ENCODE measurements at places on chromosomes 5 and 9.

- no peak for DNase-seq
Observed at GRCh38 chr5:87300176-87300575, 32.5 kb downstream of the RASA1 start.

- peak; percentile 42 for DNase-seq
Observed at GRCh38 chr5:671459-672328, 21.5 kb downstream of the TPPP start.

DNA sequence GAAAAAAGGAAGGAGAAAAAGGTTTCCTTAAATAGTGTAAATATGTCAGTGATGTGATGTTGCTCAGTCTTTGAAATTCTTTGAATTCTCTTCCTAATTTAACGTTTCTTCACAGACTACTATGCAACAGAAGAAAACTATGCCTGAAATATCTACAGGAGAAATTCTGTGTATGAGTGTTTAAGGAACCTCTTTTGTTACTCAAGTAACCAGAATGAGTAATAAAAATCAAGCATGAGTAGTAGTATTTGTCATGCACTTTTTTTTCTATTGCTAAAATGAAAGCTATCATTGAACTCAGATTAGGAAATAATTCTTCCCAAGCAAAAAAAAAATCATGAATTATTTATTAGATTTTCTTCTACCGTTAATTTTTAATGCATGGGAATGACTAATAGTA lies 20.3 kb upstream of the THG1L start:
- DNase-seq: no peak

GRCh38 chr5:172177176-172177575 lies 10.8 kb downstream of the STK10 start:
- DNase-seq: no peak

- no peak for DNase-seq
Observed at GRCh38 chr9:109708451-109708945, 71.5 kb upstream of the PALM2AKAP2 start.

DNA sequence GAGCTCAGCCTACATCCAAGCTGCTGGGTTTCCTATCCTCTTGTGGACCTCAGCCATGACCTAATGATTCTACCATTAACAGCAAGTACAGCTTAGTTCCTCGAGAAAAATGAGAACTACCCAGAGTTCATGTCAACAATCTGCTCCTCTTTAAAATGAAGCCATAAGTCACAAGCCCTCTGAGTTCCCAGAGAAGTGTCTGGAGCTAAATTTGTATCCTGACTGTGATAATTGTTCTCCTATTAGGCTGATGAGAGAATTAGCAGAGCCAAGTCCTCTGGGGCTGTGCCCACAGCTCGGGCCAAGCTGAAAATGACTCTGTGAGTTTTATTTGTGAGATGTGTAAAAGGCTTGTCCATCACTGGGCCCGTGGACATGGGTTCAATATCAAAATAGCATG lies 145.1 kb upstream of the SMIM23 start:
- no peak for DNase-seq

- no peak for DNase-seq
Observed at GRCh38 chr9:133518200-133518599, 6.6 kb downstream of the MYMK start.

DNA sequence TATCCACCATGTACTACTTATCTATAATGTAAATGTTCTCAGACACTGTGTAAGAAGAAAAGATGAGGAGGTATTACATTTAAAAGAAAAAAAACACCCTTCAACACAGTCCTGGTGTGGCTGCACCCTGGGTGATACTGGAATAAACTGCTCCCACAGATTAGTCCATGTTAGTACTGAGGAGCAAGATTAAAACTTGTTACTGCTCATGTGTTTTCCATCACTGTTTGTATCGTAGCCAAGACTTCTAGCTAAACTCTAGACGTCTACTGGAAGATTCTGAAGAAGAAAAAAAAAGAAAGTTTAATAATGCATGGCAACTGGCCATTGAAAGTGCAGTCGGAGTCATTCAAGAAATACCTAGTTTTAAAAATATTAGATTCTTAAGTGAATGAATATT lies at the start of gene ASPN:
TSS of gene ASPN (minus strand) at position 178 of the 400 bp plus-strand sequence.
- DNase-seq: no peak

- DNase-seq: peak; percentile 47
Observed at GRCh38 chr9:385818-386398, 171.2 kb downstream of the DOCK8 start.

- no peak for DNase-seq
Observed at GRCh38 chr9:14515049-14515448, 178.2 kb downstream of the ZDHHC21 start.

GRCh38 chr5:53423724-53424123 lies 56.7 kb upstream of the FST start:
- no peak for DNase-seq
